ENCODE measurements at places on chromosomes 4 and X. TPM values are rescaled to one million over a fixed set of nuclear protein-coding genes. Genes with fewer than 3 reads are reported as not detected.

The SLC34A2 gene
- not detected for total RNA-seq

The TMSB15A gene
- total RNA-seq, result not detected

The ZDHHC15 gene
- not detected for total RNA-seq

The USP26 gene
- not detected for total RNA-seq

The UGT2B10 gene
- total RNA-seq, result not detected

The BEX2 gene
- 4.9 TPM for total RNA-seq

The MYOZ2 gene
- total RNA-seq, result not detected

The SOWAHD gene
- total RNA-seq, result 0.92 TPM

The XG gene
- not detected for total RNA-seq

The NLGN3 gene
- 0.74 TPM for total RNA-seq

The USP17L25 gene
- total RNA-seq, result not detected

The MAGEA12 gene
- total RNA-seq, result not detected

The USP17L13 gene
- total RNA-seq, result not detected

The FGA gene
- not detected for total RNA-seq

The TMEM35A gene
- not detected for total RNA-seq

The MAGEE1 gene
- total RNA-seq, result 5.5 TPM

The TBC1D14 gene
- total RNA-seq, result 39.4 TPM

The TMSB15C gene
- 4.8 TPM for total RNA-seq

The SGCB gene
- total RNA-seq, result 8.1 TPM

The SSX2B gene
- total RNA-seq, result not detected

The F8A1 gene
- total RNA-seq, result 51.0 TPM

The RHOH gene
- total RNA-seq, result 159 TPM

The VSIG1 gene
- 0.53 TPM for total RNA-seq

The NLGN4X gene
- not detected for total RNA-seq

The SHOX gene
- total RNA-seq, result not detected

The TEX13B gene
- not detected for total RNA-seq

The SLC9B1 gene
- total RNA-seq, result 0.83 TPM

The SPIN2A gene
- total RNA-seq, result 0.45 TPM

The RPA4 gene
- 0.40 TPM for total RNA-seq

The SHROOM3 gene
- not detected for total RNA-seq

The BTC gene
- total RNA-seq, result not detected

The RGN gene
- not detected for total RNA-seq

The PNMA6F gene
- not detected for total RNA-seq

The CFP gene
- 11.5 TPM for total RNA-seq

The MAGEC2 gene
- not detected for total RNA-seq

The TNIP2 gene
- 44.3 TPM for total RNA-seq

The PPEF1 gene
- not detected for total RNA-seq

The TRIML2 gene
- not detected for total RNA-seq

The CLDN22 gene
- not detected for total RNA-seq

The MGAT4D gene
- not detected for total RNA-seq

The RASGEF1B gene
- 2.0 TPM for total RNA-seq

The GAR1 gene
- 27.2 TPM for total RNA-seq

The NPY2R gene
- total RNA-seq, result not detected

The ASB12 gene
- total RNA-seq, result not detected

The SGMS2 gene
- not detected for total RNA-seq

The ZNF827 gene
- 13.6 TPM for total RNA-seq

The TNMD gene
- not detected for total RNA-seq

The C4orf36 gene
- total RNA-seq, result not detected

The ENOPH1 gene
- total RNA-seq, result 45.3 TPM

The NSG1 gene
- total RNA-seq, result 17.8 TPM

The BANK1 gene
- 0.29 TPM for total RNA-seq

Data from activated CD8-positive, alpha-beta T cell treated with anti-CD3 and anti-CD28 coated beads, Interleukin-2, amount 10 ng/mL, durations not matched to agents 7 days and 5 days (primary cell).